Aorta (tissue), 5 donors: ENCODE measurements at places on chromosomes 13 and 19. TPM values are rescaled to one million over a fixed set of nuclear protein-coding genes. Genes with fewer than 3 reads are reported as not detected.

- no peak for DNase-seq
- no peak overlapping the region for H3K4me3 ChIP-seq
- no peaks in the 10 kb centered on the region for H3K4me1 ChIP-seq
- H3K27ac ChIP-seq: no peak overlapping the region
- no peaks in the 10 kb centered on the region for H3K27me3 ChIP-seq
- no peaks in the 10 kb centered on the region for H3K36me3 ChIP-seq
These were observed 11.9 kb downstream of the PDCD2L start for GRCh38 chr19:34416021-34416545.

NLRP4 gene
- not detected for total RNA-seq

DNA sequence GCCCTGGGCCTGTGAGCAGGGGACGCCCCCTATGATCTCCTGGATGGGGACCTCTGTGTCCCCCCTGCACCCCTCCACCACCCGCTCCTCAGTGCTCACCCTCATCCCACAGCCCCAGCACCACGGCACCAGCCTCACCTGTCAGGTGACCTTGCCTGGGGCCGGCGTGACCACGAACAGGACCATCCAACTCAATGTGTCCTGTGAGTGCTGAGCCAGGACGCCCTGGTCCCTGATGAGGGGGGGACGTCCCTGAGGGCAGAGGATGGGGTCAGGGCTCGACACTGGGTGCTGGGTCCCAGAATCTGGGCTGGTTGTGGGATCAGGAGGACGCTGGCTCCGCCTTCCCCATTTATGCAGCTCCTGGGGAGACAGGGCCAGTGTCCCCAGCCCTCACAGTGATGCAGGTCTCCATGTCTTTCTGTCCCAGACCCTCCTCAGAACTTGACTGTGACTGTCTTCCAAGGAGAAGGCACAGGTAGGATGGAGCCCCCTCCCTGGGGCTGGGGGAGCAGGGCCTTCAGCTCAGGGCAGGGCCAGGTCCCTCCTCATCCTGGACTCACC lies 2.5 kb downstream of the SIGLEC7 start:
- no peaks in the 10 kb centered on the region for H3K27me3 ChIP-seq
- no peaks in the 10 kb centered on the region for H3K4me1 ChIP-seq
- H3K36me3 ChIP-seq: no peaks in the 10 kb centered on the region
- no peak overlapping the region for H3K27ac ChIP-seq

GRCh38 chr19:8611391-8611876 lies 919 bp upstream of the ADAMTS10 start:
- H3K27ac ChIP-seq: no peak overlapping the region
- DNase-seq: peak; percentile 80
- no peaks in the 10 kb centered on the region for H3K27me3 ChIP-seq
- H3K4me1 ChIP-seq: no peaks in the 10 kb centered on the region
- no peak overlapping the region for H3K4me3 ChIP-seq

- H3K4me3 ChIP-seq: no peak overlapping the region
- no peak for DNase-seq
- peaks cover 4% of the 10 kb centered on the region for H3K4me1 ChIP-seq
These were observed 26.5 kb downstream of the RANBP3 start for GRCh38 chr19:5951338-5951861.

S1PR5 gene
- 0.99 TPM for total RNA-seq
